ENCODE measurements at places on chromosomes 5 and 9.

GRCh38 chr5:151222054-151222789 is 1.7 kb downstream of the CCDC69 start:
- DNase-seq, result peak; percentile 35

GRCh38 chr5:3590161-3590966 is 5.3 kb upstream of the IRX1 start:
- no peak for DNase-seq

DNA sequence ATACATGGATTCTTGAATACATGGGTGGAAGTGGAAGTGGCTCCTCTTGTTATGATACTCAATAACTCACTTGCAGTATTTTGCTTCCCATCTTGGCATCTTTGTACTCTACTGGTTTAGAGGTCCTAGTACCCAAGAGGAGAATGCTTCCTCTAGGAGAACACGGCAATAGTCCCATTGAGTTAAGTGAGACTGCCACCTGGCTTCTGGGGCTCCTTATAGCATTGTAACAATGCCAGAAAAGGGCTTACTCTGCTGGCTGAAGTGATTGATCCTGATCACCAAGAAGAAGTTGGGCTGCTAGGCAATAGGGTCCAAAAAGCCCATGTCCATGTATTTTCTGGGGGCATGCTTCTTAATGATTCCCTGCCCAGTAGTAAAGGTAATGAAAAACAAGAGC is 627.6 kb upstream of the SGCD start:
- DNase-seq, result no peak

- no peak for DNase-seq
Observed at GRCh38 chr5:45826055-45826454, 129.9 kb upstream of the HCN1 start.

GRCh38 chr5:155466851-155467250 is 453.3 kb downstream of the KIF4B start:
- DNase-seq, result no peak

- DNase-seq, result no peak
Observed at GRCh38 chr5:147467973-147468508, 41.8 kb downstream of the DPYSL3 start.

GRCh38 chr5:150590979-150591695 is 49.3 kb upstream of the SYNPO start:
- no peak for DNase-seq

DNA sequence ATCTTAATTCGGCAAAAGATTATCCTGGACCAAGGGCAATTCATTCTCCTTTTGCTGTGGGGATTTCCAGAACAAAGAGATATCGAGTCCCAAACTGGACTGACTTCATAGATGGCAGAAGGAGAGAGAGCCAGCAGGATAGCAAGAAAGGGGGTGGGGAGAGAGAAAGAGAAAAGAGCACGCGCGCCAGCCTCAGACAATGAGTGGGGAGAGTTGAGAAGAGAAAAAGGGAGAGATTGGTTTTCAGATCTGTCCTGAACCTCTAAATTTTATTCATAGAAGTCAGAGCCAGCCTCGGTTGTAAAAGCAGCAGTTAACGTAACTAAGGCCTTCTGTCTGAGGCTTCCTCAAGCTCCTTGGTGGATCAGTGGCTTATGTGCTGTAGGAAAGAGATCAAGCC is 55.3 kb upstream of the ALDH1B1 start:
- no peak for DNase-seq

DNA sequence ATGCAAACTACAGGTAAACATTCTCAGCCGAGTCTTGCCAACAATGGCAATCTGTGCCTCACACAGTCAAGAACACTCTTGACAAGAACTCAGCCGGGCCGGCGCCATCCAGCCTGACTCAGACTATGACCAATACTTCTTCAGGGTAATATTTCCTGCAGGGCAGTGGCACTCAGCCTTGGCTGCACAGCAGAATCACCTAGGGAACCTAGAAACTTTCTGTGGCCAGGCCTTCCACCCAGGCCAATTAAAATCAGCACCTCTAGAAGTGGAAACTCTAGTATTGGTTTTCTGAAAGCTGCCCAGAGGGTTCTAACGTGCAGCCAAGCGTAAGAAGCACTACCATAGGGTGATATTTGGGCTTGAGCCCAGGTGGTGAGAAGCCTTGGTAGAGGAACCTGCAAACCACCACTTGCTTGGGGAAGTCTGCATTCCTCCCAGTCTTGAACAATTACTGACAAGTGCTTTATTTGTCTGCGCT is 120.6 kb downstream of the TTLL11 start:
- no peak for DNase-seq

DNA sequence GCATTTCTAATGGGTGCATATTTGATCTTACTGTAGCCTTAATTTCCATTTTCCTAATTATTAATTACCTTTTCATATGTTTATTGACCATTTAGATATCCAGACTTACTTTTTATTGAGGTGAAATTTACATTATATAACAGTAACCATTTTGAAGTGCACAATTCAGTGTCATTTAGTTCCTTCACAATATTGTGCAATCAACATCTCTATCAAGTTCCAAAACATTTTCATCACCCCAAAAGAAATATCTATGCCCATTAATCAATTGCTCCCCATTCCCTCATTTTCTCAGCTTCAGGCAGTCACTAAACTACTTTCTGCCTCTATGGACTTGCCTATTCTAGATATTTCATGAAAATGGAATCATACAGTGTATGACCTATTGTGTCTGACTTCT is 5.9 kb downstream of the COL15A1 start:
- DNase-seq, result no peak

DNA sequence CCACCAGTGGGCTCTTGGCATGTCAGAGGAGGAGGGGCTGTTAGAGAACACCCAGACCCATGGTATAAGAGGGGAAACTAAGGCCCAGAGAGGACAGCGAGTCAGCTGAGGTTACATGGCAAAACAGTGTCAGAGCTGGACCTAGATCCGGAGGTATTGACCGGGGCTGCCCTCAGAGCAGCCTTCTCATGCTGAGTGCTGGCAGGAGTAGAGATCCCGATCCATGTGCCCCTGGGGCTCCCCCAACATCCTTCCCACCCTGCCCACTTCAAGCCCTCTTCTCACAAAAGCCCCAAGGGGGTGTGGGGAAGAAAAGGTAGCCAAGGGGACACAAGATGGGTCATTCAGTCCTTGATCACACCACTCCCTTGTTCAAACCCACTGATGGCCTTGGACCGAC is 19.9 kb downstream of the CSF1R start:
- DNase-seq, result no peak

DNA sequence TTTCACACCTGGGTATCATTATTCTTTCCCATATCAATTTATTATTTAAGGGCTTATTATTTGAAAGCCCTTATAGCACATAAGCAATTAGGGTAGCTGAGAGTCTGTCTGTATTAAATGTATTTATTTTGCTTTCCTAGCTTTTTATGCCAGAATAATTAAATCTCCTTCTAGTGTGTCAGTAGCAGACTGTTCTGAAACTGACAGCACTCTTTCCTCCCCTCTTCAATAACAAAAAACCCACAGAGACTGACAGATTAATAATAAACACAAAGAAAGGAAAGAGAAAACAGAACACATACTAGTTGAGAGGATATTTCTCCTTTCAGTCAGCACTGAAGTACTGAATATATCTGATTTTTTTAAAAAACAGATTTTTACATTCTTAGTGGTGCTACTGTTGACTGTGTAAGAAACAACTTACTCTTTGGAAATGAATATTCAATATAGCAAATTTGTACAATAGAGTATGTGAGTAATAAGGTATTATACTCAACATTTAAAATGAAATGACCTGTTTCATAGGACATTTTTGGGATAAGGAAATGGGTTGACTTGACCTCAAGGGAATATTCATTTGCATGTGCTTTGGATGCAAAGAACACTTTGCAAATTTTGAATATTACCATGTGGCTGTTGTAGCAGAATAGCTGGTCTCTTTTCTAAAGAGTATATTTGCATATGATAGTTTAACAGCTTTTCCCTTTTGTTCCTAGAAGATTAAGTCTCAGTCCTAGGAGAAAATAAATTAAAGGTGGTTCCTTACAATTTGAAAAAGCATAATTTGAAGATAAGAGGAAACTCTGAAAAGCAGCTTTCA is 208.3 kb downstream of the SPATA31D1 start:
- no peak for DNase-seq

- DNase-seq, result no peak
Observed at GRCh38 chr5:6719896-6720560, 6.8 kb downstream of the TENT4A start.

DNA sequence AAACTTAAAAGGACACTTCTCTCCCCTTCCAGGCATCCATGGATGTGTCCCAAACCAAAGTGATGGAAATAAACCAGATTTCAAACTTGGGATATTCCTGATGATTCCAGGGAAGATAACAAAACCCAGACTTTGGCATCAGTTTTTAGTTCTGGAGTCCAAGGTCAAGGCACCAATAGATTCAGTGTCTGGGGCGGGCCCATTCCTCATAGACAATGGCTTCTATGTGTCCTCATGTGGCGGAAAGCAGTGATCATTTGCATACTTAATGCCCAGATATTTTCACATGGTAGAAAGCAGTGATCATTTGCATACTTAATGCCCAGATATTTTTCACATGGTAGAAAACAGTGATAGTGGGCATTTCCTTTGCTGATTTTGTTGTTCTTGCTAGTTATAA is 151.4 kb upstream of the DAP start:
- no peak for DNase-seq

- no peak for DNase-seq
Observed at GRCh38 chr5:136027311-136027710, 1.5 kb upstream of the TGFBI start.

GRCh38 chr5:14108170-14108996 is 34.8 kb upstream of the TRIO start:
- peak; percentile 30 for DNase-seq

GRCh38 chr5:9265441-9266287 is 280.2 kb downstream of the SEMA5A start:
- no peak for DNase-seq

GRCh38 chr9:22244139-22245011 is 202.2 kb upstream of the DMRTA1 start:
- DNase-seq, result peak; percentile 46

GRCh38 chr9:128102196-128102595 is 25.3 kb downstream of the PTGES2 start:
- DNase-seq, result no peak
